Left colon (tissue), 2 donors: ENCODE measurements at places on chromosomes 2 and 18.

DNA sequence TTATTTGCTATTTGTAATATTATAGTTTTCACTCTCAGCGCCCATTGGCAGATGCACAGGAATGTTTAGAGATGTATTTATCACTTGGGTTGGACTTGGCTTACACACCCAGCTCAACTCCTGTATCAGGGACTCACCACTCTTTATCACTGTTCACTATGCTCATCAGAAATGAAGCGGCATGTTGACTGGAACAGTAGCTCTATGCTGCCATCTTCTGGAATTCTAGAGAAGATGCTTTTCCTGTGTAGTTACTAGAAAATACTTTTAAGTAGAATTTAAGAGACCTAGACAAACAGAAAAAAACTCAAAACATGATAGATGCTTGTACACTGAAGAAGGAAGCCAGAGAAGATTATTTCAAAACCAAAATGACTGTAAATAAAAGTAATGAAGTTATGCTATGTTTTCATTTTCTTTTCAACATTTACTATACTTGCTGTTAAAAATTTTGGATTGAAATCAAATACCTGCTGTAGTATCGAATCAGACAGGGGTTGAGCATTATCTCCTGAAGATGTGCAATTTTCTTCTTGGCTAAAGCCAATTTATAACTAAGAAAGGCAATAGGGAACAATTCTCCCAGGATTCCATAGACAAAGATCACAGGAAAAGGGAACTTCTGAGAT, 47.4 kb upstream of the NXPH2 start:
- DNase-seq, result no peak

GRCh38 chr2:219289195-219289536, 10.0 kb downstream of the DNAJB2 start:
- DNase-seq, result no peak

DNA sequence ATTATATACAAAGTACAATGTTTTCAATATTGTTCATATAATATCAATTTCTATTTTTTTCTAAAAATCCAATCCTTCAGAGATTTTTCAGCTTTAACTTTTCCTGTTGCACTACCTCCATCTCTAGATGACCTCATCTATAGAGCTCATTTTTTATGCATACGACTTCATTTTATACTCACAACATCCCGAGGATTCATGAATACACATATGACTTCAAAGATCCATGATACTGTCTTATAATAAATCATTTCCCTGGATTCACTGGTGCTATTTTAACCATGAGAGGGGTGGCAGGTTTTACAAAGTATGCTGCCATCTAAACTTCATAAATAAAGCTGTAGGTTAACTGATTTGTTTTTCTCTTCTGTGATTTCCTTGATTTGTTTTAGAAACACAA, 694.6 kb downstream of the EPHA4 start:
- no peak for DNase-seq

DNA sequence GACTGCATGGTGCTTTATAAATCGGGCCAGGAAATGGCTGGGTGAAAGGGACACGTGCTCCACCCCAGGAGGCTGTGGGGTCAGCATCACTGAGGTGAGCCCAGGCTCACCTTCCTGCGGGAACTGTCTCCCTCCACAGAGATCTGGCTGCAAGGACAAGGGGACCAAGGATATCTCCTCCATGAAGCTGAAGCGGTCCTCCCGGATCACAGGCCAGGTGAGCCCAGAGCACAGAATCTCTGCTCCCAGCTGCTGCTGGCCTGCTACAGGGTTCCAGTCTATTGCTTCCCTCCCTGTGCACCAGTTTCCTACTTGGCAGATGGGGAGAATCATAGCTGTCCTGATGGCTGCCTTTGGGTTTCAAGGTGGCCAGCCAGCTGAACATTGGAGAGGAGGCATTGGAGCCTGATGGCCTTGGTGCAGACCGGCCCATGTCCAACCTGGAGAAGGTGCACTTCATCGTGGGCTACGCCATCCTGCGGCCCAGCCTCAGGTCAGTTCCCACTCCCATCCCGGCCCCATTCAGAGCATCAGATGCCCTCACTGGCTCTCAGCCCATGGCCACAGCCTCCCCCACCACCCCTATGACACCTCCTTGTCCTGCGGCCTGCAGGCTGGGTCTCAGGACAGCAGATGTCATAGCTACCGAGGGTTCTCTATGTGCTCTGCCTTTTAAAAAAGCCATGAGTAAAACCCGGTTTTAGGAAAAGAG, 33.7 kb upstream of the GPR17 start:
- DNase-seq, result no peak

DNA sequence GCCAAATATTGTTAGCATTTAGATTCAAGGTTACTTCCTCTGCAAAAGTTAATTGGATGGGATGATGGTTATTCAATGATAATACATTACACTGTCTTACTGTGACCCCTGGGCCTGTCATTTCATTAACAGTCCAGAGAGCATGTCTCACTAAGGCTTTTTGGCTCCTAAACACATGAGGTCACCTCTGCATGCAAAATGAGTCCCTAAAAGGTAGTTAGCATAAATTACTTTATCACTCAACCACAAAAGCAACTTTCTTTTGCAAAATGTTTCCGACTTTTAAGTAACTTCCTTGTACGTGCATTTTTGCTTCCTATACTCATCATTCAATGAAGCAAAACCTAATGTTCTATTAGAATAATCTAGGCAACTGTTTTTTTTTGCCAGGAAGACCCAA, 16.8 kb upstream of the AGFG1 start:
- DNase-seq, result no peak

DNA sequence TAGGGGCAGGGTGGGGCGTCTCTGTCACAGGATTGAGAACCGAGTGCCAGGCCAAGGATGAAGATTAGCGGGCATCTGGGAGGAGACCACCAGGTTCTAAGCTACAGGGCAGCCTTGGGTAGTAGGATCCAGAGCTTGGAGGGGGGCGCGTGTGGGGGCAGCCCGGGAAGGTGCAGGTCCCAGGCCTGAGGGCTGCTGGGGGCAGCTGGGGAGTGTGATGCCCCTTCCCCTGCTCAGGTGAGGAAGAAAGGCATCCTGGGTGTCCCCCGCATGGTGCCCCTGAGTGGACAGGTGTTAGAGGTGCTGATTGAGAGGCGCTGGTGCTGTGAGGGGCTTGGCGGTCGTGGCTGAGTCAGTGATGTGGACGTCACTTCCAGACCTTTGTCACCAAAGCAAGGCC, 33.9 kb upstream of the MBP start:
- DNase-seq, result no peak

DNA sequence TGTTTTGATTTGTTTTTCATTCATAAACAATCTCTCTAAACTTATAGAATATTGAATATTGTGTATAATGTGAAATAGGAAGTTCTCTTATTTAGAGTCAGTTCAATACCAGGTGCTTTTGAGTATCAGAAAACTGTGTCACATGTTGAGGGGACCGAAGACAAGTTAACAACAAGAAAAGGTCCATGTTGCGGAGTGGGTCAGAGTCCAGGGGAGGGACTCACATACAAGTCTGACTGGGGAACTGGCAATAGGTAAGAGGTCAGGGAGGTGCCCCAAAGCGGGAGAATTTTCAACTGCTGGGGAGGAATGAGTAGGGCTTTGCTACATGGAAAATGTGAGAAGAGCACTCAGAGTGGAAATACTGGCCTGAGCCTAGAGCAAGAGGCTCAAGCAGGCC, 19.8 kb upstream of the BCL11A start:
- DNase-seq, result no peak

- no peak for DNase-seq
Observed at GRCh38 chr18:63004466-63005089, 289.2 kb downstream of the PHLPP1 start.

- no peak for DNase-seq
Observed at GRCh38 chr2:224682134-224682533, 34.0 kb downstream of the CCDC195 start.

DNA sequence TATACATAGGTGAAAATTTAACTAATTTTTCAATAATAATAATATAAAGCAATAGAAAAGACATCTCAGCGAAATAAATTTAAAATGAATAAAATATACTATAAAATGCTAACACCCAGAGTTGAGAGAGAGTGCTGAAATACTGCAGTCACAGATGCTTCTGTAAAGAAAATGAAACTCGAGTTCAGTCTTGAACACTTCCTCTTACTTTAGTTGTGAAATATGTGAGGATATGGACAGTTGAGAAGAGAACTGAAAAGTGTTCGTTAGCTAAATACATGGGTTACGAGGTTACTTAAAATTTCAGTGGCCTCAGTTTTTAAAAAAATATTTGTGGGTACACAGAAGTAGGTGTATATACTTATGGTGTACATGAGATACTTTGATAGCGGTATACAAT, 106.8 kb downstream of the DNAH7 start:
- DNase-seq, result no peak

GRCh38 chr2:41678639-41679038, 369.2 kb upstream of the PKDCC start:
- DNase-seq, result no peak

DNA sequence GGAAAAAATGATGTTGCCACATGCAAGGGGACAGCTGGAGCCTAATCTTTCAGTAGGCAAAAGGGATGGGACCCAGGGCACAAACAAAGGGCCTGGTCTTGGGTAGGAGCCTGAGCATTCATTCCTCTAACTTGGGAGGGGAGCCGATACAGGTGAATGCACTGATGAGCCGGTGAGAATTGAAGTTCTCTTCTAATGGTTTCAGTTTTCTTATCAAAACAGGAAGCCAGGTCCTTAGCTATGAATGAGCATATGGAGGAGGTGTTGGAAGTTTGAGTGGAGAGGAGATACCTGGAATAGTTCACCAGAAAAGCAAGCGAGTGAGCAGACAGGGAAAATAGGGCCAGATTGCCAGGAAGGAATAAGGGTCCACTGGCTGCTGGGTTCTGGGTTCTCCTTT, 10.1 kb downstream of the DPP4 start:
- no peak for DNase-seq

DNA sequence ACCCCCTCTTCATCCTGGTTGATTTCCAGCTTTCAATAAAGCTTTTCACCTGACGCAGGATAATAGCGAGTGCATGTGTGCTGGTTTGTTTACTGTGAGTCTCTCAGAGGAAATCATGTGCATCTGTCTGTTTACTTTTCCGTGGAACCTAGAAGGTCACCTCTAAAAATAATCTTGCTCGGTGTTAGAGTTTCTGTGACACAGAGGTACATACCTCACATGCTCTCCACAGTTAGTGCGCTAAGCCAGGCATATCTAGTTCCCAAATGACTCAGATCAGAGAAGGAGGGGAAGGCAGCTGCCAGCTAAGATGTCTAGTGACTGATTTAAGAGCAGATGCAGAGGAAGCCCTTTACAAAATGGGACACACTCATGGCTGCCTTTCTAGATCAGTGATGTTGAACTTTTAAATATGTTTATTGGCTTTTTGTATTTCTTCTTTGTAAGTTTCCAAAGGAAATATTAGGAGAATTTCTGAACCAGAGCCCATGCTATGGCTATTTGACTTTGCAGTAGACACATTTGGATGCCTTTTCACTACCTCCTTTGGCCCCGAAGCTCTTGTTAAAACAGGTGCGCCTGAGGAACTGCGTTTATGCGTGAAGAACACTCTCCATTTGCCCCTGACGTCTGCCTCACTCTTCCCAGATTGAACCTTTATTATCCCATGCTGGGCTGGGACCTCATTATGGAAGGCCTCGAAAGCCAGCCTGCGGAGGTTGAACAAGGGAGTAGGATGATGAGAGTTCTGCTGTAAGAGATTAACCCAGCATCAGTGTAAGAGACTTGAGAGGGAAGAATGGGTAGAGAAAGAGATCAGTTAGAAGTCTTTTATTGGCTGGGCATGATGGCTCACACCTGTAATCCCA, 145.6 kb downstream of the FAM161A start:
- DNase-seq, result no peak

GRCh38 chr2:133204421-133204820, 363.8 kb downstream of the NCKAP5 start:
- no peak for DNase-seq

DNA sequence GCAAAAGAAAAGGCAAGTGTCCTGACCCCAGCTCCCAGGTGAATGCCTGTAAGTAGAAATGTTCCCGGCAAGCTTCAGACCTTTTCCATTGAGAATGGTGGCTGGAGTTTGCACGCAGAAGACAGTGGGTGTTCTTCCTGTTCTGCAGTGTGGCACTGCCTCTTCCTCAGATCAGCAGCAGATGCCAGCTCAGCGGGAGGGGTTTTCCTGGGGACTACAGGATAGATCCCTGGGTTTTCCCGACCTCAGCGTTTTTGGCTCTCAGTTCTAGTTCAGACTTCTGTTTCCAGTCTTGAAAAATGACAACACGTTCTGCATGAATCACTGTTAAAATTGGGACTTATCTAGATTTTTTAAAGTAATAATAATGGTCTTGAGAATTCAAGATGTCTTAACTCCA, 39.2 kb downstream of the GRHL1 start:
- peak; percentile 38 for DNase-seq

- DNase-seq, result no peak
Observed at GRCh38 chr2:128090575-128090944, 440 bp upstream of the UGGT1 start.

- no peak for DNase-seq
Observed at GRCh38 chr2:236577481-236578410, 8.1 kb downstream of the ACKR3 start.

GRCh38 chr2:191846515-191847476, at the start of gene CAVIN2:
Gene CAVIN2, minus strand, starts transcription at chr2:191847088. Its CDS starts 163 bp downstream, at chr2:191846925.
- peak; percentile 45 for DNase-seq

DNA sequence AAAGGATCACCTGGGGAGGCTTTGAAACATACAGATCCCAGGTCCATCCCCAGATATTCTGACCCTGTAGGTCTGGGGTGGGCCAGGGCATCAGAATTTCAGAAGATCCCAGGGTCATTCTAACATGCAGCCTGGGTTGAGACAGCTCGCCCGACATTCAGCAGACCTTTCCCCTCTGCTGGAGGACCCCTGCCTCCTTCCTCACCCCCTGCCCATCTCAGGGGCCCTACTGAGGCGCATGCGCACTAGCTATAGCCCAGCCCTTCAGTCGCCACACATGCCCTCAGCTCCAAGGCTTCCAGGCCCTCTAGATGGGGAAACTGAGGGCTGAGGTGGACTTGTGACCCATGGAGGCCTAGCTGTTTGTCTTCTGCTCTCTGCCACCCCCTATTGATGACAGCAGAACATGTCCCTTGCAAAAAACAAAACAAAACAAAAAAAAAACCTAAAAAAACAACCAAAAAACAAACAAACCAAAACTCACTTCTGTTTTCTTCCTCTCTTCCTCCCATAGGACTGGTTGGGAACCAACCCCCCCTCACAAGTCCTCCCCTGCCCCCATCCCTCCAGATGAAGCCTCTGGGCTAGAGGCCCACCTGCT, 91.3 kb downstream of the ZBTB7C start:
- DNase-seq, result no peak

GRCh38 chr2:47771211-47771610, 11.7 kb upstream of the MSH6 start:
- DNase-seq, result no peak
